Cardiac fibroblast (primary cell): ENCODE measurements at places on chromosomes 6 and 20.

DNA sequence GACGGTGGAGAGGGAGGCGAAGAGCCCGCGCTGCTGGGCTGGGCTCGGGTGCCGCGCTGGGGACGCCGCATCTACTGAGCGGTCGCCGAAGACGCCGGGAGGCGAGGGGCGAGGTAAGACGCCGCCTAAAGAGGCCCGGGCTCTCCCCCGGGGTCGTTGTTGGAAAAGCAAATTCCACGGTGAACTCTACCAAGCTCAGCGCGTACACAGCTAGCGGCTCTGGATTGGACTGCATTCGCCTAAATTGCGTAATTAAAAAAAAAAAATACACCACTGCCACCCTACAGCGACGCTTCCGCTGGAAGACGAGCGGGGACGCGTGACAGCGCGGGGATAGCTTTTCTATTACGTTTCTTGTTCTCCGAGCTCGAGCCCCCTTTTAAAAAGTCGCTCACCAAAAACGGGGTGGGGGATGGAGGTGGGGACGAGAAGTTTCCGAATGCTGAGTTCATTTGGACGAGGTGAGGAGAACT, 92.0 kb upstream of the PRDM1 start:
- peak; percentile 19 for DNase-seq

DNA sequence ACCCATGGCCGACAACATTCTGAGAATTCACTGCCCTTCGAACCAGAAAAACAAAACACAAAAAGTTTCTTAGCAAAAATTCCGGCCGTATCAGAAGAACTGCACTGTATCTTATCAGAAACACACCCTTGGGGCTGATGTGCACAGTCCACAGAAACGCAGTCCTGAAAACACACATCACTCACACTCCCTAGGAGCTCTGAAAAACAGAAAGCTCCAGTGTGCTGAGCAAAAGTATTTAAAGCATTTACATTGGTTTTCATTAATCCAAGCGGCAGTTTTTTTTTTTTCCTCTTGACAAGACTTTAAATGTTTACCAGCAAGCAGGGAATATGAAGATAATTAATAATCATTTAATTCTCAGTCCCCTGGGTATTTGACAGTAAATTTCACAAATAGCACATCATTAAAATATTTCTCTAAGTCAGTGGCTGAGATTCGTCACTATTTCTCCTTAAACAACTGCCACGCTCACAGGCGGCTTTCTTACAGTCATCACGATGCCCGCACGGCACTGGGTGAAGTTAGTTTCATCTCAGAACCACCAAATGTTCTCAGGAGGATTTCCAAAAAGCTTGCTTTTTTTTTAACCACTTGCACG, 13.3 kb downstream of the NFATC2 start:
- DNase-seq = peak; percentile 66

DNA sequence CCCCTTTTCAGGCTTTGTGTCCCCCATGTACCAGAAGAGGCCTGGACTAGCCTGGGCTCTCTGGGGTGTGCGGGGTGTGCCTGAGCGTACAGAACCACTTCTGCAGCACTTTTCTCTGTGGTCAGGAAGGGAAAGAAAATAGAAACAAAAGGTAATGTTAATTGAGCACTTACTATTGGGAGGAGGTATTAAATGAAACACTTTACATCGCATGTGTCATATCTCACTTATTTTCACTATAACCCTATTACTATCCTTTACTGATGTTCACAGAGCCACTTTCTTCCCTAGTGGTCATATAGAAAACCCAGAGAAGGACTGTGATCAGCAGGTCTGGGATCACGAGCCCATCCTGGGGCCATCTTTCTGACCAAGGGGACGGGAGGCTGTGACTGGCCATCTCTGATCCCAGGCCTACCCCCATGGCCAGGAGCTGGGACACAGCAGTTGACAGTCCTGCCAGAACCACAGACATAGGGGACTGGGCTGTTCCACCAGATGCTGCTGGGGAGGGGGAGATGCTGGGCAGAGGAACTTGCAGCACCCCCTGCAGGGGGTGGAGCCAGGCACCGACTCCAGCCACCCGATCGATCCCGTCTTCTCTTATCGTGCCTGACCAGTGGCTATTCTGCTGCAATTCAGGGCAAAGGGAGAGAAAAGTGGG, 107.6 kb downstream of the VEGFA start:
- no peak for DNase-seq

DNA sequence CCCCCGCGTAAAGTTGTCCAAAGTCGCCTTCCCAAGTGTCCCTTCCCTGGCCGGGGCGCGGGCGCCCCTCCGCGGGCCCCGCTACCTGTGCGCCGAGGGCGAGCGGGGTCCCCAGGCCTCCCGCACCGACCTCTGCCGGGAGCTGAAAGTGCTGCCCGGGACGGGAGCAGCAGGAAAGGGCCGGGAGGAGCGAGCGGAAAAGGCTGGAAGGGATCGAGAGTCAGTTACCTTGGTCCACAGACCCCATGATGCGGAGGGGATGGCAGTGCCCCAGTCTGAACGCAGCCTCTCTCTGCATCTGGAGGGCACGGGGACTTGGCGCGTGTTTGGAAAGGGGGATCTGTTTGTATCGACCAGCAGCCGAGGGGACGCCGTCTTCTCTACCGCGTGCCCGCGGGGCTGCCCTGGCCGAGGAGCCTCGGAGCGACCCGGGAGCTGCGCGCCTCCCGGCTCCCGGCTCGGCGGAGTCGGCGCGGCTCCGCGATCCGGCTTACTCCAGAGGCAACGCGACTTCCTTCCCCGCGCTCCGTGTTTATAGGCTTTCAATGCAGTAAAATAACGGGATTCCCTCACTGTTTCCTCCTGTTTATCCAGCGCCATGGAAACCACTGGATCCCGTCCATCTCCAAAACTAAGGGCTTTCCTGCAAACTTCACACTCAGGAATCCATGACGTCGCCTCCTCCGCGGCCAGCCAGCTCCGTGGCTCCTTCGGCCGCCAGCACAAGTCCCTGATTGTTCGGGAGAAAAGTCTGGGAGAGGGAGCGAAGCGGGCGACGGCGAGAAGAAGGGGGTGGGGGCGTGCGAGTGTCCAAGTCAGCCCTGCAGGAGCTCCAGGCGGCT, 20.0 kb upstream of the NFATC2 start:
- DNase-seq = peak; percentile 97

DNA sequence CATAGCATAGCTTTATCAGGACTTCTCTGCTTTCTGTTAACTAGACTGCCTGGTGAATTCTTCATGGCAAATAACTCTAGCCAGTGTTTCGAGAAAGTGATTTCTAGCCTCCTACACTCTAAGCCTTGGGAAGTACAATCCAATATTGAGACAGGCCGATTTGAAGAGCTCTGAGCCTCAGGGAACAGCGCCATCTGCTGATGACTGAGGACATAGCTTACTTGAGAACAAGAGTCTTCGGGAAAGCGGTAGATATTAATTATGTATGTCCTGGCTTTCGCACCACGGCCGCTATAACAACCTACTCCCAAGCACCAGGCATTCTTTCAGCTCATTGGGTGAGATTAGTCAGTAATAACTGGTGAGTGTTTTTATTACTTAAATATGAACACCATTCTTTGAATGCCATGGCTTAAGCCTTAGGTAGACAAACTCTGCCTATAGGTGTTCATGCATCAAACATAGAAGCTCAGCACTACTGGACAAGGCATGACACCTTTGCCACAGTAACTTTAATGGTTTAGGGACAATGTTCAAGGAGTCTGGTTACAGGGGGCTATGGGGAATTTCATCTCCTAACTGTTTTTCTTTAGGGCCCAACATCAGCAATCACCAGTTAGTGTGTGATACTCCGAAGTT, 518.6 kb downstream of the BMP2 start:
- peak; percentile 93 for DNase-seq

GRCh38 chr6:166693880-166694279, 66.8 kb upstream of the RPS6KA2 start:
- no peak for DNase-seq

DNA sequence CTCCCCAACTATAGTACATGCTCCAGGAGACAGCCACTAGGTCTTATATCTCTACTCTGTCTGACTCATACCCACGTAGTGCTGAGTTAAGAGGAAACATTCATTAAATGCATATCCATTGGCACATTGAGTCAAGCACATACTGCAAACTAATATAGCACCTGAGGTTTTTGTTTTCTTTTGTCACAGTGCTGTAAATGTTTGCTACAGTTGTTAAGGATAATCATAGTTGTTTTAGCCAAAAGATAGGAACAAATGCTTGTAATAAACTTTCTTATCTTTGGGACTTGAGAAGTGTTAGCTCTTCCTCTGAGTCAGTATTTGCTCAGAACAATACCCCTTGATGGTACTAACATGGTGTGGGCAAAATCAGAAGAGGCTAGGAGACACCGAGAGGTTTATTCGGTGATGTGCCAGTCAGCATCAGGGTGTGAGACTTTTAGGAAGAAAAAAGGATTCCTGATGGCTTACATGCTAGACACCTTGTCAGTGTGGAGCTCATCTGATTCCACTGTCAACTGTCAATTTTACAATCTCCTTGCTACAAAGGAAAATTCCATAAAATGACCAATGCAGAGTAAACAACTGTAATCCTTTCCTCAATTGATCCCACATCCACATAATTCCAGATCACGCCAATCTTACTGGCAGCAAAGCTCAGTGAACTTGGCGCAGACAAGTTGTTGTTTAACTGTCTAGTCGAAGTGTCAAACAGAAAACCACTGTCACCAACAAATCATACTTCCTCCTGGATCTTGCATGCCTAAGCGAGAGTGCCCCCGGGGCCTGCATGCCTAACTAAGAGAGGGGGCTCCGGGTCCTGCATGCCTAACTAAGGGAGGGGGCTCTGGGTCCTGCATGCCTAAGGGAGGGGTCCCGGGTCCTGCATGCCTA, 36.1 kb downstream of the ELOVL2 start:
- DNase-seq = peak; percentile 63

DNA sequence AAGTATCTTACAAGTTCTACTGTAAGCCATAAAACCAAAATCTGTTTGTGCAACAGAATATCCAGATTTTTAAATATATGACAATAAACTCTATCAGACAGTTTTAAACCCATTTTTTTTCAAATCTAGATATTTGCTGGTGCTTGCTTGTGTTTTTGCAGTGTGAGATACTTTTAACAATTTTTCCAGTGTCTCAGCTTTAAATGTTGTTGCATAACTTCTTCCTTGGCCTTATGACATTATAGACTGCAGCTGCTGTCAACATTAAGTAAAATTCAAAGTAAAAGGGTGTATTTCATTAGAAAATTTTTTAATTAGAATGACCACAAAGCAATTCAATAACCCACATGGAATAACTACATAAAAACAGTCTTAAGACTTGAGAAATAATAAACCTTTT, 139.5 kb downstream of the PTPRK start:
- DNase-seq = no peak

- no peak for DNase-seq
These were observed 351 bp downstream of the AURKA start for GRCh38 chr20:56391596-56392131.
